Germinal center (tissue), 1 donor: ENCODE measurements at places on chromosomes 4 and X.

- DNase-seq = no peak
Measured at GRCh38 chr4:23130845-23131244, 438.1 kb downstream of the GBA3 start.

DNA sequence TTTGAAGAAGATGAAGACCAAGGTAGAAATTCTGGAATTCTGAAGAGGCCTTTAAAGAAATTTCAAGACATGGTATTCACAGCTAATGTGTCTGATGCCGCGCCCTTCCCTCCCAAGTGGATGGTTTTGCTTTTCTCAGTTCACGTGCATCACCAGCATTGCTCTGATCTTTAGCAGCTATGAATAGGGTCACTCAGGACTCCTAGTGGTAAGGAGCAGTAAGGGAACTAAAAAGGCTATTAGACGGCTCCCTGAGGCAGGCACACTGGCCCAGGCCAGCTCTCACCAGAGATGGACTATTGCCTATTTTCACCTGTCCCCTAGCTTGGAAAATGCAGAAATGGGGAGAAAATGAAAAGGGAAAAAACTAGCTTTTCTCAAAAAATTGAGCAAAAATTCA lies 447.5 kb upstream of the RASGEF1B start:
- DNase-seq = peak; percentile 17

GRCh38 chr4:78766026-78766425 lies 10.1 kb upstream of the BMP2K start:
- DNase-seq = no peak

DNA sequence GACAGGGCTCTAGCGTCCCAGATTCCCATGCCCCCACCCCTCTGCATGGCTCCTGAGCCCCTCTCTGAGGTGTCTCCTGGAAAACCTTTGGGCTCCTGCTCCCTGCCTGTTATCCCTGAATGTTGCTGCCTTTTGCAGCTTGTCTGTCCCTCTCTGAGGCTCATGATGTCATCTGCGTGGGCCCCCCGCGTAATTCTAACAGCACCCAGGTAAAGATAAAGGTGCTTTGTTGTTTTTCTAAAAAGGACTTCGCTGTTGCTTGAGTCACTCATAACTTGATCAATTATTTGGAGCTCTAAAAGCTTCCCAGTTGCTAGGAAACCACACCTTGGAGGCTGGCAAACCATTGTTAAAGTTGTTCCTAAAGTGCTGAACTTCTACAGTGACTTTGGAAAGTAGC lies 36.6 kb downstream of the WFS1 start:
- DNase-seq = no peak

- DNase-seq = no peak
Measured at GRCh38 chr4:74054483-74055047, 16.1 kb upstream of the CXCL3 start.

DNA sequence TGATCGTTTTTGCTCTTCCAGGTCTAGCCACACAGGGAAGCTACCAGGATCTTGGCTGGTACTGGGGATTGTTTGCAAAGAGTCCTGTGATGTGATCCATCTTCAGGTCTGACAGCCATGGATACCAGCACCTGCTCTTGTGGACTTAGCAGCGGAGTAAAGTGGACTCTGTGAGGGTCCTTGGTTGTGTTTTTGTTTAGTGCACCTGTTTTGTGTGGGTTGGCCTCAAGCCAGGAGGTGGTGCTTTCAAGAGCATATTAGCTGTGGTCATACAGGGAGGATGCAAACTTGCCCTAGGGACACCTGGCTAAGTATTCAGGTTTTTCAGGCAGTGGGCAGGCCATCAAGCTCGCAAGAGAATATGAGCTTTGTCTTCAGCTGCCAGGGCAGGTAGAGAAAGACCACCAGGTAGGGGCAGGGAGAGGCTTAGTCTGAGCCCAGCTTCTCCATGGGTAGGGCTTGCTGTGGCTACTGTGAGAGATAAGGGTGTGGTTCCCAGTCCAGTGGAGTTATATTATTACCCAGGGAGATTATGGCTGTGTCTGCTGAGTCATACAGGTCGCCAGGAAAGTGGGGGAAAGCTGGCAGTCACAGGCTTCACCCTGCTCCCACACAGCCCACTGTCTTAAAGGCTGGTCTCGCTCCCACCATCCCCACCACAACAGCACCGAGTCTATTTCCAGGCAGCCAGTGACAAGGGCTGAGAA lies 293.7 kb downstream of the PCDH18 start:
- no peak for DNase-seq

GRCh38 chrX:20654596-20655106 lies 387.9 kb upstream of the RPS6KA3 start:
- no peak for DNase-seq

DNA sequence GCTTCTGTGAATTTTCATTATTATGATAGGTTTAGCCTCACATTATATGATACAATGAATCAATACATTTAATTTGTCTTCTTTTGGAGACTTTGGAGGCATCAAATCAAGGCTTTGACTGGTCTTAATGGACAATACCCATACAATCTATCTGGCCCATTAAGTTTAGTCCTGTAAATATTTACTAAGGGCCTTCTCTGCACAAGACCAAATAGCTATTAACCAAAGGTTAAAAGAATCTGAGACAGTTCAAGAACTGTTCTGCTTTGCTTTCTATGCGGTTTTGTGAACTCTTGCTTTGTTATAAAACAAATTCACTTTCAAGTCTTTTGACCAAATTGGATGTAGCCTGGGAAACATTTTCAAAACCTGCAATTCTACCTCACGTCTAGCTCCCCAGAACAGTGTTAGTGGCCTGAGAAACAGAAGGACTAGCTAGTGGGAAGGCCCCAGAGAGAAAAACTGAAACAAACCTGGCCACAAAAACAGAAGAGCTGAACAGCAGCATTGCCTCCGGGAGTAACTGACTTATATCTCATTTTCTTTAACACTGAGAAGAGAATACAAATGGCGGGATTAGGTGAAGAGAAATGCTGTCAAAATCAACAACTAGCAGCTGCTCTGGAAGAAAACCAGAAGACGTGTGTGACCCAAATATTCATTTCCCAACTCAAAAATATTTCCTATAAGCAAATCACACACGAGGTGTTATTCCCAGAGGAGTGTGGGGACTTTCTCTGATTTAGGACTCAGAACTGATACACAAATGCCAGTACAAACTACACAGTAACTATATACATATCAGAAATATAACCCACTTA lies 548 bp downstream of the TLR1 start:
- DNase-seq = no peak

GRCh38 chrX:71099736-71100135 lies 4.1 kb downstream of the FOXO4 start:
- DNase-seq = no peak

DNA sequence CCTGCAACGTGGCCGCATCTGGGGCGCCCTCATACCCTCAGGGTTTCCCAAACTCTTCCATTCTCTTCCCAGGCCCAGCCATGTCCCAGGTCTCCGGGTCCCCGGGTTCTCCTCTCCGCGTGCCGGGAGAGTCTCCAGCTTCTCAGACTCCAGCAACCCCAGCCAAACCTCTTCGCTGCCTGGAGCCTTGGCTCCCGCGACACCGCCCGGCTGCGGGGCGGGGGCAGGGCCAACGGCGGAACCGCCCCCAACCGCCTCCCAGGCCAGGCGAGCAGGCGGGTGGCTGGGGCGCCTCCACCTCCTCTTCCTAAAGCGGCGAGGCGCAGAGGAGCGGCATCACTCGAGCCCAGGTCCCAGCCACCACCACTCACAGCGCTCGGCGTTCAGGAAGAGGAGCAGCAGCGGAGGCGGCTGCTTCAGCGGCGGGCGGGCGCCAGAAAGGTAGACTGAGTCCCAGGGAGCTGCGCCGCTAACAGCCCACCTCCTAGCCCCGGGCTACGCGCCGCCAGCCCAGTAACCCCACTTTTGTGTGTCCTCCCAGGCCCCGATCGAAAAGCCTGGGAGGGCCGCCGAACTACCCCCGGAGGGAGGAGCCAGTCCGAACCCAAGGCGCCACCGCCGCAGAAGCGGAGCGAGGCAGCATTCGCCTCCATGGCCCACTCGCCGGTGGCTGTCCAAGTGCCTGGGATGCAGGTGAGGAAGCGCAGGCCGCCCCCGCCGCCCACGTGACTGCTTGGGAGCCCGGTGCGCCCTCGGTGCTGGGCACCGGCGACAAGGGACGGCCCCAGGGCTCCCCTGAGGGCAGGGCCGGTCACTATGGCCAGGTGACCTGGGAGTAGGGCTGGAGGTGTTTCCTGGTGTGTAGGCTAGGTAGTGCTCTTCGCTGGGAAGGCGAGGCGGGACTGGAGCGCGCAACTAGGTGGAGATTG lies at the start of gene STK26:
TSS of gene STK26 (plus strand) at position 336 of the 929 bp plus-strand sequence. CDS start at position 652, 316 bp downstream.
- peak; percentile 73 for DNase-seq
